ENCODE measurements at places on chromosomes 1 and 21.

DNA sequence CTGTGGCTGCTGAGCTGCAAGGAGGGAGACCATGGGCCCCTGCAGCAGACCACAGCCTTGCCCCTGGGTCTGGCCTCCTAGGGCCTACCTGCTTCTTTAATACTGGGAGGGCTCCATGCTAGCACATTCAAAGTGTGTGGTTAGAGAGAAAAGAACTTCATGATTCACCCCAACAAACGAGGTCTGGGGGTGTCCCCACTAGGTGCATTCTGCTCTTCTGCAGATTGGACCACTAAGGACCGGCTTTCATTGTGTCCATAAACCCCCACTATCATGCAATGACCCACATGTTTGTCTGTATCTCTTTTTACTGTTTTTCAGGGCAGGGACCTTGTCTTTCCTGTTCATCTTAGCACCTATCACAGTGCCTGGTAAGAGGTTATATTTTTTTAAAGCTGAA, 185.4 kb downstream of the OMA1 start:
- no peak for DNase-seq

DNA sequence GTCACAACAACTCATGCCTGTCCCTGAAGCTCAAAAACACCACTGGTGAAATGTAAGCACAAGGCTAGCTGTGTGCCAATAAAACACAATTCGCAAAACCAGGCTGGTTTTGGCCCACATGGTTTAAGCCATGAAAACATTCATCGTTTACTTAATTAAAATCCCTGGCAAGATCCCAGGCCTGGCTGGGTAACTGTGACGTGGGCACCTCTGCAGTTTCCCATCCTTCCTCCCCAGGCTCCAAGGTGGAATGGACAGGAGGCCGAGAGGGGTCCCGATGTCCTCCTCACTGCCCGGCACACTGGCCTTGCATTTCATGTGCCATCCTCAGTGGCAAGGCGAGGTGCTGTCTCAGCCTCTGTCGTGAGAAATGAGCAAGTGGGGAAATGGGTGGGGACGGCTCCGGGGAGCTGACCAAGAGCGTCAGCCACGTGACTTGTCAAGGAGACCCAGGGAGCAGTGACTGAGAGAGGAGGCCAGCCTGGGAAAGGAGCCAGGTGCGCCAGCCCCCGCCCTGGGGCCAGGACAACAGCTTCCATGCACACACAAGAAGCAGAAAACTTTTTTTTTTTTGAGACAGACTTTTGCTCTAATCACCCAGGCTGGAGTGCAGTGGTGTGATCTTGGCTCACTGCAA, 153.1 kb upstream of the RAB4A start:
- peak; percentile 58 for DNase-seq

- DNase-seq, result no peak
These were observed 26.7 kb downstream of the CCSAP start for GRCh38 chr1:229316166-229316565.

- DNase-seq, result no peak
These were observed 14.1 kb downstream of the CEP104 start for GRCh38 chr1:3842912-3843311.

- no peak for DNase-seq
These were observed 288.5 kb upstream of the SNX7 start for GRCh38 chr1:98373056-98373455.

DNA sequence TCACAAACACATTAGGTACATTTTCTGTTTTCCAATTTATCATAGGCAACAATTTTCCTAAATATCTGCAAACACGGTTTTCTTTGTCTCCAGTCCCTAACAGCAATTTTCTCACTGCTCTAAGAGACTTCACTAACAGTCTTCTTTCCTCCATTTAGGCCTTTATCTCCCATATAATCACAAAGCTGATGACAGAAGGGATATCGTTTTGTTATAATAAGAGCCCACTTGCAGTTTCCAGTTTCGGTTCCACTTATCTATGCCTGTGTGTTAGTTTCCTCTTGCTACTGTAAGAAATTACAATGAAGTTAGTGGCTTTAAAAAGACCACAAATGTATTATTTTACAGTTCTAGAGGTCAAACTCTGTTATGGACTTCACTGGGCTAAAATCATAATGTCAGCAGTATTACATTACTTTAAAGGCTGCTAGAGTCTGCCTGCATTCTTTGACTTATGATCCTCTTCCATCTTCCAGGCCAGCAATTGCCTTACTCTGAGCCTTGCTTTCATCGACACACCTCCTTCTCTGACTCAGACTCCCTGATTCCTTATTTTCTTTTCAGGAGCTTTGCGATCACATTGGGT, 549.3 kb downstream of the NCAM2 start:
- DNase-seq, result no peak

Measured in EH (cell line).